ENCODE measurements at places on chromosomes 3 and 15.

DNA sequence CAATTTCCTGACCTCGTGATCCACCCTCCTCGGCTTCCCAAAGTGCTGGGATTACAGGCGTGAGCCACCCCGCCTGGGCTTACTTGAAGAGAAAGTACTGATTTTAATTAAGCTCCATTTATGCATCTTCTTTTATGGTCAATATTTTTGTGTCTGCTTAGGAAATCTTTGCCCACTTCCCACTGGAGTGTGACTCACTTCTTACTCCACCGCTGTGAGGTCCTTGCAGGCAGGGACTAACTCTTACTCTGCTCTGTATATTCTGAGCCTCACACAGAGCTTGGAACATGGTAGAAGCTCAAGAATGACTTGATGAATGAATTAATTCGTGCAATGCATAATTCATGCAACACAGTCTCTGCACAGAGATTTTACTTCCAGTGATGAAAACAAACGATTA is 2.9 kb upstream of the TM4SF19 start:
- DNase-seq, result no peak

- no peak for DNase-seq
These were observed 197.4 kb downstream of the ISL2 start for GRCh38 chr15:76533995-76534394.

- no peak for DNase-seq
These were observed 23.1 kb upstream of the MTHFS start for GRCh38 chr15:79919749-79920511.

GRCh38 chr3:30458376-30459171 is 147.8 kb upstream of the TGFBR2 start:
- no peak for DNase-seq

GRCh38 chr3:134813618-134814017 is 18.6 kb downstream of the EPHB1 start:
- DNase-seq, result no peak

DNA sequence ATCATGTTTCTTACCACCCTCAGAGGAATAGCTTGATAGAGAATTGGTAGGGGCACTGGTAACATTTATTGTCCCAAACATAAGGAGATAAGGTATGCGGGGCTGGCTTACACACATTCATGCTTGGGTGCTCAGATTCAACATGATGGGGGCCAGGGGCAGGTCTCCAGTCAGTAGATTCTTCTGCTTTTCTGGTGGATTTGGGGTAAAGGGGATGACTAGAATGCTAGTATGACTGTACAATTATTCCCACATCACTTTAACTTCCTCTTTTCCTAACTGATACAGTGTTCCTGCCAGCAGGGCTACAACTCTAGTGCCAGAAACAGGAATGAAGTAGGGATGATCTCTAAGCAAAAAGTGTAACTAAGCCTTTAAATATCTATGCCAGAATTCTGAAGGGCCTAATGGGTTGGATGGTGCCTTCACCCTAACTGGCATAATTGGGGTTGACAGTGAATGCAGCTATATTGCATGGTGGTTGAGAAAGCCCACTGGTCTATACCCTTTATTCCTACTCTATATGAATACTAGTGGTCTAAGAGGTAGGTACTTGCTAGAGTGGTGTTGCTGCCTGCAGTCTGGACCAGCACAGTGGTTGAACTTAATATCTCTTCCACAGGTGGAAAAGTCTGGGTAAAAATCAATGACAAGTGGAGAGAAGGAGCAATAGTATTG is 117.4 kb downstream of the IL12A start:
- DNase-seq, result no peak

- no peak for DNase-seq
These were observed 1.0 kb downstream of the RASL12 start for GRCh38 chr15:65066635-65067316.

DNA sequence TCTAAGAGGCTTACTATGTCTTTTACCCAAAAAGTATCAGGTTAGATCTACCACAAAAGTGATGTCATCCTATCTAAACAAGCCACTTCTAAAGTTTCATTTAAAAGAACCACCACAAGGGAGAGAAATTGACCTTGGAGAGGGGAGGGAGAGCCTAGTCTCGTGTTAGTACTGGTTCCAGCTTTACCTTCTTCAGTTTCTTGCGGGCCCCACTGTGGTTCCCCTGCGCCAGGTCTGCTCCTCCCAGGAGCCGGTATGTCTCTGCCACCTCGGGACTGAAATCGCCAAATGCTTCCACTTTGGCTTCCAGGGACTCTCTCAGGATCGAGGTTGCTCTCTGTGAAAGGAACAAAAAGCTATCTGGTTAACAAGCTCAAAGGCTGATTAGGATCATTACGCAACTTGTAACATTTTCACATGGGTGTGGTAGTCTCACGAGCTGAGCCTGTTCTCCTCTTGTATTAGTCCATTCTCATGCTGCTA is 51.1 kb downstream of the SYNM start:
- no peak for DNase-seq
